ENCODE measurements at places on chromosomes 2 and 18.

DNA sequence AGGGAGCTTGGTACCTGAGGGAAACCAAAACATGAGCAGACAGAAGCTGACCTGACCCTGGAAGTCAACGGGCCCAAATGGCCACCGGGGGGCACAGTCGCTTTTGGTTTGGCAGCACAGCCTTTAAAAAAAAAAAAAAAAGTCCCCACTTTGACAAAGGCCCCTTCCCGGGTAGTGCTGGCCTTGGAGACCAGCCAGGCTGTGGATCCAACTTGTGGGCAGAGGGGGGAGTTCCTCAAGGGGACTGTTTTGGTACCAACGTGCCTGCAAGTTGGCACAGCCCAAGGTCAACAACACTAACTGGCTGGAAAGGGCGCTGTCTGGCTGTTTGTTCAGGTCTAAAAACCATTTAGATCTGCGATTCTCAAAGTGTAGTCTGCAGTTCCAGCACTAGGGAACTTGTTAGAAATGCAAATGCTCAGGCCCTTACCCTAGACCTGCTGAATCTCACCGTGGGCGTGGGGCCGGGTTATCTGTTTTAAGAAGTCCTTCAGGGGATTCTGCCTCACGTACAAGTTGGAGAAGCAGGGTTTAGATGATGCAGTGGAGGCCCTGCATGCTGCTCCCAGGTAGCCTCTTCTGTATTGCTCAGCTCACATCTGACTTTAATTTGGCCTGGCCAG lies 83.0 kb downstream of the LPIN1 start:
- DNase-seq: peak; percentile 24

- no peak for DNase-seq
Measured at GRCh38 chr2:3427272-3427671, 47.8 kb downstream of the TRAPPC12 start.

- no peak for DNase-seq
Measured at GRCh38 chr2:189348369-189348768, 92.9 kb upstream of the WDR75 start.

GRCh38 chr18:45408218-45408617 lies 207.1 kb upstream of the SLC14A2 start:
- no peak for DNase-seq

- no peak for DNase-seq
Measured at GRCh38 chr18:77058290-77058835, 74.2 kb downstream of the MBP start.

DNA sequence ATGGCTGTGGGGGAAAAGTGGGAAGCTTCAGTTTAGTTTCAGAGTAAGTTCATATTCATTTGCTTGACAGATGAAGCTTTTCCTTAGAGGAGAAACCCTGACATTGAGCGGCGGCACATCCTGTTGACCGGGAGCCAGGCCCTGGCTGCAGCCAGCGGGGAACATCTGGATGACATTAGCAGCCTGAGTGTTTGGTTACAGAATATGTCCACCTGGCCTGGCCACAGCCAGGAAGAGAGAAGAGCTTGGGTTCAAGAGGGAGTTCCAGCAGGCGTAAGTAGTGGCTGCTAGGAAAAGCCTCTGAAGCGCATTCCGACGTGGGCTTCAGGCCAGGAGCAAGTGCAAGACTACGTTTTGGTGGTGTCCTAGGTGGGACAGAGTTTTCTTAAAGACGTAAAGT lies 144.9 kb upstream of the MYCN start:
- DNase-seq: no peak

- DNase-seq: no peak
Measured at GRCh38 chr2:186274936-186275575, 211.0 kb upstream of the ZC3H15 start.

GRCh38 chr2:120346667-120347358 lies 877 bp downstream of the INHBB start:
- no peak for DNase-seq

DNA sequence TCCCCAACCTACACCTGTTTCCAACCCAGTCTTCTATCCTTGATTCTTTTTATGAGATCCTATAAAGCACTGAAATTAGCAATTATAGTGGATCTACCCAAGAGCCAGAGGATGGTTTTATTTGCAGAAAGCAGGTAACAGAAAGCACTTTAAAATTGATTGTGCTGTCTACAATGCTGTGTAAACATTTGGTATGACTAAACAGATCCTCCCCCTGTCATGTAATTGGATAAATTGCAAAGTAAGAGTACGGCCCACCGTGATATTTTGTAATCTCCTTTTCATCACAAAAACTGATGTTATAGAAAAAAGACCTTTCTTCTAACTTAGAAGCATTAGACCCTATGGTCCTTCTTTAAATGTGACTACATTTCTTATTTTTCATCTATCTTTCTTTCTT lies 11.3 kb upstream of the PPP3R1 start:
- no peak for DNase-seq

- DNase-seq: no peak
Measured at GRCh38 chr18:52334896-52335295, 5.1 kb upstream of the DCC start.

DNA sequence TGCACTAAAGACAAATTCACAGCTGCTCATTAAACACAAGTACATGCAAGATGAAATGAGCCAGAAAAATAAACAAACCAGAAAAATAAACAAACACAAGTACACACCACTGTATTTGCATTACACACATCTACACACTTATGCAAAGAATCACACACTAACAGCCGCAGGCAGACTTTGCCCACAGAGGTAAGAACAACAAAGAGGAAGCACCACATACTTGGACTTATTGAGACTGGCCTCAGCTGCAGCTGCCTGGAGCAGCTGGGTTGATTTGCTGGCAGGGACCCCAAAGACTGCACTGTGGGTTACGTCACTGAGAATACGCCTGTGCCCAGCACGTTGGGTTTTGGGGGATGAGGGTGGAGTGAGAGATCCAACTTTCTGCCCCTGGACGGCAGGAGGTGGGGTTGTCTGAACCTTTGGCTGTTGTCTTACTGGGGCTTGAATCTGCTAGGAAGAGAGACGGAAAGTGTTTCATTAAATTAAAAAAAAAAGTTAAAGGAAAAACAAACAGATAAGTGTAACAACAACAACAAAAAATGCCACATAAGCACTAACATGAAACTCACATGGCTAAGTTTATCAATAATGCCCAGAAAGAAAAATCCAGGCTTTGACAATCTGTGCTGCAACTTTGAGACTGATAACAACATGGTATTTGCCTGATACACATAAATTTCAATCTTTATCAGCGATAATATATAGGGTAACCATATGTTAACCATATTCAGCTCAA lies 71.9 kb upstream of the NFU1 start:
- no peak for DNase-seq

GRCh38 chr2:119440873-119441272 lies 9.2 kb downstream of the TMEM37 start:
- DNase-seq: no peak

DNA sequence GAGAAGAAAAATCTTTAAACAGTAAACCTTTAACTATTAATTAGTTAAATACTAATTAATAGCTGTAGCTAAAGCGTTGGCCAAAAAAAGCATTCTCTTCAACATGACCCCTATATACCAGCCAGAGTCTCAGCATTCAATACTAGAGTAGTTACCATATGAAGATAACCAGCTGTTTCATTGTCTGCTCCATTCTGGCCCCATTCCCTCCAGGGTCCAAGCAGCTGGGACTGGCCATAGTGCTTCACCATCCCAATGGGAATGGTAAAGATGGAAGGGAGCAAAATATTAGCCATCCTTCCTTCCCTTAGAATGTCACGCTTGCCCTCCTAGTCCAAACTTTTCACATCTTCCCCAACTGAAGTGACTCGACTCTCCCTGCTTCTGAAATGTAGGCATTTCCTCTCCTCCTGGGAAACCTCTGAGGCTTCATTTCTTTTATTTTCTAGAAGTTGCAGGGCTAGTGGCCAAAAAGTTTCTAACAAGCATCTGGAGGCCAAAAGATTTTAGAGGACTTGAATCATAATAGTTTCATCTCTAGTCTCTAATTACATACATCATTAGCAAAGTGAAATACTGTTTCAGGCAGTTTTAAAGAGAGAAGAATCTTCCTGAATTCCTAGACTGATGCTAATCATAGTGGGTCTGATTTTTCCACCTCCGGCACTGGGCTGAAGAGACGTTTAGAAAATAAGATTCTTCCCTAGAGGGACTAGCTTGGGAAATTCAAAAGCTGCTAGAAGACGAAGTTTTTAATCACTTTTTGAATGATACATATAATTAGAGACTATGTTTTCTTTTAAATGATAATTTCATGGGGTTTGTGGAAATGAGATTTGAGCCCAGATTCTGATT lies 52.7 kb downstream of the CCDC68 start:
- no peak for DNase-seq

DNA sequence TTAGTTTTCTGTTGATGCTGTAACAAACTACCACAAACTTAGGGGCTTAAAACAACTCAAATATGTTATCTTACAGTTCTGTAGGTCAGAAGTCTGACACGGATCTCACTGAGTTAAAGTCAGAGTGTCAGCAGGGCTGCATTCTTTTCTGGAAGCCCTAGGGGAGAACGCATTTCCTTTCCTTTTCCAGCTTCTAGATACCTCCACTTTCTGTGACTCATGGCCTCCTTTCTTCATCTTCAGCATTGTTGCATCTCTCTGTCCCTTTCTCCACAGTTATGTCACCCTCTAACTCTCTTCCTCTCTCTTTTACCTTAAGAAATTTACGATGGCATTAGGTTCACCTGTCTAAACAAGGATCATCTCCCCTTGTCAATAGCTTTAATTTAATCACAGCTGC lies 13.3 kb upstream of the PPP4R1 start:
- DNase-seq: no peak

- no peak for DNase-seq
Measured at GRCh38 chr18:28176948-28177827, at the start of gene CDH2. TSS of gene CDH2 (minus strand) at chr18:28177130. CDS start at chr18:28177022, 108 bp downstream.

- DNase-seq: no peak
Measured at GRCh38 chr2:105118960-105119359, 81.1 kb downstream of the MRPS9 start.

GRCh38 chr2:23850564-23851256 lies 76.2 kb downstream of the ATAD2B start:
- DNase-seq: no peak

GRCh38 chr2:107681936-107682335 lies 144.8 kb upstream of the RGPD4 start:
- DNase-seq: no peak

GRCh38 chr18:54303408-54303807 lies 34.1 kb downstream of the POLI start:
- DNase-seq: no peak

DNA sequence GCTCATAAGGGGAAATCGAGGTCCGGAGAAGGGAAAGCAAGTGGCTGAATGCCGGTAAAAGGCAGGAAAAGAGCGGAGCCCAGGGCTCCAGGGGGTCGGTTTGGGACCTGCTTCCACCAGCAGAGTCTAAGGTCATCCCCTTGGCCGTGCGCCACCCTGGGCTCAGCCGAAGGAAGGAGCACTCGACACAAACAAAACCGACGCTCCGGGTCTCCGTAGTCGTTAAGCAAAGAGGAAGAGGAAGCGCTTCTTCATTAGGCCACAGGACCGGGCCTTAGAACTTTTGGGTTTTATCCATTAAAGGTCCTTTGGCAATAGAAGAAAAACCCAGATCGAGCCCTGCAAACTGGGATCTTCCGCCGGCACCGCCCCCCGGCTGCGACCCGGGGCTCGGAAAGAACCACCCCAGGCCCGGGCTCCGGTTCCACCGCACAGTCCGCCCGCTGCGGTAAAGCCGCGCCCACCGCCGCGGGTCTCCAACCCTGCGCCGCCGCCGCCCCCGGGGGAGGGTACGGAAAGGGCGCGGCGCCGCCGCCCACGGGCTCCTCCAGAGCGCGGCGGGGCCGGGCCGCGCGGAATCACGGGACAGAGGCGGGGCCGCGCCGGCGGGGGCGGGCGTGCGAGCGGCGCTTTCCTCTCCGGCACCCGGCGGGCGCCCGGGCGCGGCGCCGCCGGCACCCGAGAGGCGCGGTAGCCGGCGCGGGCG lies at the start of gene TTL:
Gene TTL, plus strand, starts transcription at position 629 of the 706 bp plus-strand sequence. CDS start 189 bp downstream, outside the sequence.
- peak; percentile 60 for DNase-seq

- DNase-seq: no peak
Measured at GRCh38 chr2:27249891-27250651, 12.8 kb downstream of the SLC30A3 start.

GRCh38 chr2:35508601-35509000 lies 847.0 kb upstream of the CRIM1 start:
- DNase-seq: no peak

DNA sequence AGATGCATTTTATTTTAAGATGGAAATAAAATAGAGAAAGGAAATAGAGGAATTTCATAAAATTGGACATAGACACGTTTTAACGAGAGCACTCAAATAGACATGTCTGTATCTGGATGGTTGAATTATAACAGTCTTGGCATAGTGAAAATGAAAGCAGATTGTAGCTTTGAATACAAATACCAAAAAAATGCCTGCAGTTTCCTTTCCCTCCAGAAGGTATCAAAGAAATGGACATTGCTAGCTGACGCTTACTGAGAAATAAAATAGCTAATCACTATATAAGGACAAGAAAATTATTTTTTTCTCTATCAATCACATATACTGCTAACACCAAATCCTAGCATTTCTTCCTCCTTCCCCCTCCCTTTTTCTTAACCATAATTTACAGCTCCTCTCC lies 11.4 kb upstream of the MAPRE2 start:
- DNase-seq: no peak

DNA sequence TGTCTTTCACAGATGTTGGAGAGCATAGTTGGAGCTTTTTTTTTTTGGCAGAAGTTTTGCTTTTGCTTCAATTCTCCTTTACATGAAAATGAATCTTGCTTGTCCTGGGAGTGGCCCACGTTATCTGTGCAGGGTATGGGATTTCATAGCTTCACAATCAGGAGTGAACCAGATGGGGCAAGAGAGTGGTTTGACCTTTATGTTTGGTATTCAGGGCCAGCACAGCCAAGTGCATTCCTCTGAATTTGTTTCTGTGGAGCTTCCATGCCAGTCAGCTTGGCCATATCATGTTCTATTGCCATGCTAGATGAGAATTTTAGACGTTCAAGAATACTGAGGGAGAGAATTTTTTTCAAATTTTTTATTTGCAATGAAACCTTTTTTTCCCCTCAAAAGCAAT lies 116.6 kb downstream of the PRPF40A start:
- no peak for DNase-seq

GRCh38 chr18:55633032-55633431 lies 45.0 kb upstream of the TCF4 start:
- DNase-seq: no peak

DNA sequence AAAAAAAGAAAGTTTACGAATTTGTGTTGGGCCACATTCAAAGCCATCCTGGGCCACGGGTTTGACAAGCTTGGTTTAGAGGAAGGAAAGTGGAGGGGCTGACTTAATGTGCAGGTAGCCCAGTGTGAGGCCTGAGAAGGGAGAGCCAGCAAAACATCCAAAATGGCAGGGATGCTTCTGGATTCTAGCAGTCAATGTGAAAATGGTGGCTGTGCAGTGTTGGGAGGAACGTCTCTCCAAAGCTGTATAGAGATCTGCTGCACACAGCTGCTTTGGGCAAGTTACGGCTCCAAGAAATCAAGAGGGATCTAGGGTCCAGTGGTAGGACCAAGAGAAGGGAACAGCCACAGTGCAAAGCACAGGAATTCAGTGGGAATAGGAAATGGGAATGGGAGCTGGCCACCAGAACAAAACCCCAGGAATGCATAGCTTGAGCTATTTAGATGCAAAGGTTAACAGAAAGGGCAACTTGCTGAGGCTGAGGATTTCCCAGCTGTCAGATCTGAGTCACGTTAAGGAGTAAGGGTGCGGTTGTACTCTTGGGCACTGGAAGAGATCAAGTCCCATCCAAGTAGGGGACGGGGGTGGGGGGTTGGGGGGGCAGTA lies 70.6 kb downstream of the B3GNT2 start:
- DNase-seq: no peak

GRCh38 chr18:49901862-49902340 lies 88.6 kb upstream of the ACAA2 start:
- no peak for DNase-seq
